ENCODE measurements at places on chromosomes 11 and 22.

DNA sequence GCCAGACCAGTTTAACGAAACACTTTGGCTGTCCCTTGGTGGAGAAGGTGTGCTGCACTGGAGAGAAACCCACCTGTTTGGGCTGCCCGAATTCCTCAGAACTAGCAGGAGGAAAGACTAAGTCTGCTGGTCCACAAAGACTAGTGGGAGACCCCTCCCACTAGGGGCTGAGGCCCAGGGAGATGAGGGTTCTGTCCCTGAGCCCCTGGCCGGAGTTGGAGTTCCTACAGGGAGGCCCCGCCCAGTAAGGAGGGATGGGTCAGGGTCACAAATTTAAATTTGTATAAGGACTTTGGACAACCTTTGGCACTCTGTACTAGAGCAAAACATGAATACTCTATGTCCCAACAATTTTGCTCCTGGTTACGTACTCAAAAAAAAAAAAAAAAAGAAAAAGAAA is 200.8 kb upstream of the C11orf87 start:
- no peak for DNase-seq

- DNase-seq, result no peak
Measured at GRCh38 chr11:91810871-91811270, 413.7 kb upstream of the FAT3 start.

DNA sequence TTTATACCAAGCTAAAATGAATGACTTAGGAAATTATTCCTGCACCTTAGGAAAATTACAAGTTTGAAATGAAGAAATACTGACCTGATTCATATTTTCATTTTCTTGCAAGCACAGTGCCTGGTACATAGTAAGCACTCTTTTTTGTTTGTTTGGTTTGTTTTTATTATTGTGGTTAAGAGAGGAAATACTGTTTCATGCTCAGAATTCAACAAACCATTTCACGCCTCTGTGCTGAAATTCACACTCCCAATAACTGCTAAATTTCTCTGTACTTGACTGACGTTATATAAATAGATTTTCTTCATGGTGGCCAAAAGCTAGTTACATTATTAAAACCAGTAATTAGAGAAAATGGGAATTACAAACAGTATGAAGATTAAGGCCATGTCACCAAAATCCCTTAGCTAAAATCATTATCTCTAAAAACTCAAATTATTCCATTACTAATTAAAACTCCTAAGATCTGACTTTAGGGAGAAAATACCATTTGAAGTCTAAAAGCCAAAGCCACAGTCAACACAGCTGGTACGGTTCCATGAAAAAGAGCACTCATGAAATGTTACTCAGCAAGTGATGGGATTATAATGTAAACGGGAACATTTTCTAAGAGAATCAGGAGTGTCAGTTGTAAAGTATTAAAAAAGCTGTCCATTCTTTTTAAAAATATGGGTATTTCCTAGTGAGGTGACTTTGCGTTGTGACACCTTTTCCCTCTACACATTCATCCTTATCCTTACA is 77.8 kb upstream of the DDI1 start:
- DNase-seq, result no peak

GRCh38 chr11:10418259-10418949 is 36.7 kb upstream of the AMPD3 start:
- DNase-seq, result no peak

DNA sequence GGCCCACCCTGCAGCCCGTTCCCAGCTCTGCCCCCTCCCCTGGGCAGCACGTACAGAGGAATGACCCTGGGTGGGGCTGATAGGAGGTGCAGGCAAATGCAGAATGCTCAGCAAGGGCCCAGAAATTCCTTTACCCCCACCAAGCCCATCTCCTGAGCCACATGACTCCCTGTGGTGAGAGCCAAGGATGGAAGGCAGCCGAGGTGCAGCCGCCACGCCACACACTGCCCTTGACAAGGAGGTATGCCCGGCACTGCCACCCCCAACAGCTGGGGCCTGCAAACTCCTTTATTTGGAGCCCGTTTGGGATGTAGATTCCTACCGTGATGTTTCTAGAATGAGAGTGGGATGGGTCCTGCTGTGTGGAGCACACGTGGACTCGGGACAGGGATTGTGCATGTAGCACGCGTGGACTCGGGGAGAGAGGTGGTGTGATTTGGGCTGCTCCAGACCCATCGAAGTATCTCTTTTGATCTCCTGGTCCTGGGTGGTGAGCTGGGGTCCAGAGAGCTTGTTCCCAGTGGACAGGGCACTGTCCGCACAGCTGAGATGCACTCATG is 12.9 kb downstream of the GTSE1 start:
- DNase-seq, result no peak

DNA sequence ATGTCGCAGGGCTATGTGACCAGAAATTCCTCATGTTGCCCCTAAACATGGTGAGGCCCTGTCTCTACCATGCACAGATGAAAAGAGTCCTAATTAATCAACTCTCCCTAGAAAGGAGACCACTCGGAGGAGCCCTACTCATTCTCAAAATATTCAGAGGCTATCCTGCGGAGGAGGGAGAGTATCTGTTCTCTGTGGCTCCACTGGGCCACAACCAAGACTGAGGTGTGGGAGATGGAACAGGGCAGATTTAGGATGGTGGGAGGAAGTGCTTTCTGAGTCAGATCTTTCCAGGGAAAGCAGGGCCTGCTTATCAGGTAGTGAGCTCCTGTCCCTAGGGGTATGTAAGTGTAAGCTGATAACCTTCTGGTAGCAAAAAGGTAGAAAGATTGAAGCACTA is 37.0 kb upstream of the PRDM11 start:
- DNase-seq, result no peak

GRCh38 chr11:126362879-126363655 is 7.6 kb downstream of the ST3GAL4 start:
- DNase-seq, result no peak

GRCh38 chr11:32032478-32032877 is 58.4 kb upstream of the RCN1 start:
- no peak for DNase-seq

- no peak for DNase-seq
Measured at GRCh38 chr11:47911149-47911548, 63.0 kb upstream of the NUP160 start.

DNA sequence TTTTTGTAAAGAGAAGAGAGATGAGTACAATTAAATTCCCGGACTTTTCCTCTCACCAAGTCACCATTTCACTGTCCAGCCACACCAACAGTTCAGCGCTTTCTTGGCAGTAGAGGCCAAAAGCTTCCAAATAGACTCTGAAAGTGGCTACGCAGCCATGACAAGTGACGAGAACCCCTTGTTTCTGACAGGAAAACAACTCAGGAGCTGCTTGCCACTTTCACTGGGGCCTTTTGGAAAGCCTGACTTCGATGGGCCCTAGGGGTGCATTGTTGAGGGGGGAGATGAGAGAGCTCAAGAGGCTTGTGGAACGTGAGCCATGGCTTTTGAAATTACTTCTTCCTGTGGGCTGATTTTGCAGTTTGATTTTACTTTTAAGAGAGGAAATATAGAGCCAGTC is 422.1 kb upstream of the FAT3 start:
- no peak for DNase-seq

GRCh38 chr11:118868659-118869058 is 15.0 kb upstream of the CXCR5 start:
- no peak for DNase-seq

DNA sequence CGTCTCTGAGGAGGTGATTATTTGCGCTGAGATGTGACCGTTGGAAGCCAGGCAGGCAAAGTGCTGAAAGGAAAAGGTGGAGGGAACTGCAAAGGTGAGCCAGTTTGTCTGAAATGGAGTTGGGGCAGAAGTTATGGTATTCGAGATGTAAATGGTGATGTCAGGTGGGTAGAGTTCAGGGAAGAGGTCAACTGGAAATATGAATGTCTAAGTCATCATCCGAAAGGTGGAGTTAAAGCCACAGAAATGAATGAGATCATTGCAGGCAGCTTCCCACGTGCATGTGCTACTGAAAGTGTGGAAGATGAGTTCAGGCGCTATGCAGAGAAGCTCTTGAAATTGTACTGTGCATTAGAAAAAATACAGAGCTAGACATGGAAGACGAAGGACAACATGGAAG is 2.2 kb upstream of the BPIFC start:
- DNase-seq, result no peak

DNA sequence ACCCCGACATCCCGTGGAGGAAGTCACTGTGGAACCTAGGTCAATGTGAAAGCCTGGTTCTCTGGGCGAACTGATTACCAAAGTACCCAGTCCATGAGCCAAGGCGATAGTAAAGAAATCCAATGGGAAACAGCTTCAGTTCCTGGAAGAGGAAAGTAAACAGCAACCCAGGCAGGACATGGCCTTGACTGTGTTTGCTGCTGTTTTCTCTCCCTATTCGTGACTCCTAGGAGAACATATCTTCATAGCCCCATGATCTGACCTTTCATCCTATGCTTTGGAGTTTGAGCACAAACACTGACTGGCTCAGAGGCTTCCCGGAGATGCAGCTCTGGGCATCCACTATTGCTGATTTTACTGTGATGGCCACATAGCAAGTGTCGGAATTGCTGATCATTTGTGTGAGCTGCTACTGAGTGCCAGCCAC is 45.1 kb downstream of the LRFN4 start:
- DNase-seq, result no peak

- no peak for DNase-seq
Measured at GRCh38 chr22:47152938-47153337, 390.5 kb downstream of the TBC1D22A start.

- DNase-seq, result no peak
Measured at GRCh38 chr11:86101941-86102407, 33.1 kb upstream of the PICALM start.

DNA sequence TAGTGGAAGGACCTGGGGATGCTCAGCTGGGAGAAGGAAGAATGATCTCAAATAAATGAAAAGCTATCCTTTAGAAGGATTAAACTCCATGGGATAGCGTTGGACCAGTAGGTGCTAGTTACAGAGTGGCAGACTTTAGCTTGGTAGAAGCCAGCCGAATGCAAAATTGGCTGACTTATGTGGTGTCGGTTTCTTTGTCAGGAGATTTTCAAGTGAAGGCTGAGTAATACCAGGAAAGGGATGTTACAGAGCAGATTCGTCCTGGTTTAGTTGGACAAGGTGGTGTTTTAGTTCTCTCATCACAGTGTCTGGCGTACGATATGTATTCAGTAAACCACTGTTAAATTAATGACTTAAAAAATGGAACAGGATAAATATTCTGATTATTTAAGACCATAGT is 26.0 kb downstream of the FDX1 start:
- DNase-seq, result no peak

DNA sequence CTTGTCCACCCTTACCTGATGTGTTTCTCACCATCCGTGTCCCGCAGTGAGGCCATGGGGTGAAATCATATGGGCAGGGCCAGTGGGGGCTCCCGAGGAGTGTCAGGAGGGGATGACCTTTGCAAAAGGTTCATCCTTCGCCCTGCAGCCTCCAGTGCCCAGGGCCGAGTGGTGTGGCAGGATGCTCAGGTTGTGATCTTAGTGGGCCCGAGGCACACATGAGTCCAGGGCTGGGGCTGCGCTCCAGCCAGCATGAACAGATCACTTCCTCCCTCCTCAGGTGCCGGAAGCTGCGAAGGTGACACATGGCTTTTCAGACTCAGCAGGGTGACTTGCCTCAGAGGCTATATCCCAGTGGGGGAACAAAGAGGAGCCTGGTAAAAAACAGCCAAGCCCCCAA is 2.8 kb upstream of the FKBP2 start:
- DNase-seq, result no peak

DNA sequence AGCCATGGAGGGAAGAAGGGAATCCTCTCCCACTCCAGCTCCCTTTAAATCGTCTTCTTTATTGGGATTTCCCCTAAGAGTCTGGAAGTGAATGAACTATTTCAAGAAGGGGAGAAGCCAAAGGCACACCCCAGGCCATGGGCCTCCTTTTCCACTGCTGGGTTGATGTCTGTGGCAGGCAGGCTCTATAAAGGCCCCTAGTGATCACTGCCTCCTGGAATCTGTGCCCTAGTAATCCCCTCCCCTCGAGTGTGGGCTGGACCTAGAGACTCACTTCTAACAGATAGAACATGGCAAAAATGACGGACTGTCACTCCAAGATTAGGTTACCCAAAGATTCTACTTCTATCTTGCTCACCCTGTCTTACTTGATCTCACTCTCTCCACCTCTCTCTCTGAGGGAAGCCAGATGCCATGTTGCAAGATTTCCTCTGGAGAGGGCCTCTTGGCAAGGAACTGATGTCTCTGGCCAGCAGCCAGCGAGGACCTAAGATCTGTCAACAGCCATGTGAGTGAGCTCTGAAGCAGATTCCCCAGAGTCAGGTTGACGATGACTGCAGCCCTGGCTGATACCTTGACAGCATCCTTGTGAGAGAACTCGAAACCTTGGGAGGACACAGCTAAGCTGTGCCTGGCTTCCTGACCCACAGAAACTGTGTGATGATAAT is 444.8 kb downstream of the SOX6 start:
- DNase-seq, result peak; percentile 24

GRCh38 chr22:35638410-35638809 is 9.8 kb upstream of the APOL6 start:
- peak; percentile 4 for DNase-seq

GRCh38 chr11:81647374-81647773 is 1086.3 kb downstream of the FAM181B start:
- no peak for DNase-seq

DNA sequence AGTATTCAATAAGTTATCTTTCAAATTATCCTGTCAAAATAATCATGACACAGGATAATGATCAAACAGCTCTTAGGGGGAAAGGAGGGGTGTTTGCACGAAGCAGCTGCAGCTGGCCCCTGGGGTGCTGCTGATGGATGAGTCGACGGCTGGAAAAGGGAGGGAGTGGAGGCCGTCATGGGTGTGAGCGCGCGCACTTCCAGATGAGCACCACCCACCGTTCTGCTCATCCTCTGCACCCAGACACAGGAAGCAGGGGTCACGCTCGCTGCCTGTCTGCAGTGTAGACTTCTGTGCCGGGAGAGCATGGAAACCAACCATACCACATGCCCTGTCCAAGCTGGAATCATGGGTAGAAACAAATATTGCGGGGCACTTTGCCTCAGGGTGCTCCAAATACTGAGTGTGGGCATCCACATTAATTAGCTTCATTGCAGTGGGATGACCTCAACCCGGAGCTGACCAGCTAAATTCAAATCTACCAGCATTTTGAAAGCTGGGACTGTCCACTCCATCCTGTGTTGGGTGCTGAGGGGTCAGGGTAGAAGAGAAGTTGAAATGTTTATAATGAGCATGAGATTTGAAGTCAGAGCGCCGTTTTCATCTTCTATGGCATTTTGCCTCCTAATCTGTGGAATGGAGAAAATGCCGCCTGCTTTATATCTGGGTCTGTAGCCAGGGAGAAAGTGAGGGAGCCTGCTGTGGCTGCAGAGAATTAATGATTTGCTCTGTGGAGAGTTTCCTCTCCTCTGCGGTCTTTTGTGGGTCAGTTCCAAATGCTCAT is 802.4 kb downstream of the TBC1D22A start:
- DNase-seq, result no peak

DNA sequence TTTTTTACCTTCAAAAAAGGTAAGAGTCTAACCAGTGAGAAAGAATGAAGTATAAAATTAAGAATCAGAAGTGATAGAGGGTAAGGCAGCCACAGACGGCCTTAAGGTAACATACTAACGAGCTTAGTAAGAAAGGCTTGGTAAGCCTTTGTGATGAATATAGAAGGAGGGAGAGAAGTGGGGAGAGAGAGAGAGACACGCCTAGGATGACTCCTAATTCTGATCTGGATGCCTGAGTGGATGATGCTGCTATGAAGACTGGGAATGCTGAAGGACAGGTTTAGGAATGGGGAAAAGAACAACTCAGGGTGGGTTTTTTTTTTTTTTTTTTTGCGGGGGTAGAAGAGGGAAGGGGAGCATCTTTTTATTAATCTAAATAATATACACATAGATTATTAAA is 4.8 kb downstream of the FBXO3 start:
- no peak for DNase-seq

- DNase-seq, result peak; percentile 62
Measured at GRCh38 chr11:118052581-118053206, 24.2 kb upstream of the TMPRSS4 start.

Measured in activated effector memory CD4-positive, alpha-beta T cell treated with anti-CD3 and anti-CD28 coated beads, Interleukin-2, amount 50 U/mL, for 16 hours (primary cell).